ENCODE measurements at places on chromosomes 16 and 17.

- no peak for DNase-seq
These were observed 4.4 kb downstream of the NSMCE1 start for GRCh38 chr16:27264151-27264550.

DNA sequence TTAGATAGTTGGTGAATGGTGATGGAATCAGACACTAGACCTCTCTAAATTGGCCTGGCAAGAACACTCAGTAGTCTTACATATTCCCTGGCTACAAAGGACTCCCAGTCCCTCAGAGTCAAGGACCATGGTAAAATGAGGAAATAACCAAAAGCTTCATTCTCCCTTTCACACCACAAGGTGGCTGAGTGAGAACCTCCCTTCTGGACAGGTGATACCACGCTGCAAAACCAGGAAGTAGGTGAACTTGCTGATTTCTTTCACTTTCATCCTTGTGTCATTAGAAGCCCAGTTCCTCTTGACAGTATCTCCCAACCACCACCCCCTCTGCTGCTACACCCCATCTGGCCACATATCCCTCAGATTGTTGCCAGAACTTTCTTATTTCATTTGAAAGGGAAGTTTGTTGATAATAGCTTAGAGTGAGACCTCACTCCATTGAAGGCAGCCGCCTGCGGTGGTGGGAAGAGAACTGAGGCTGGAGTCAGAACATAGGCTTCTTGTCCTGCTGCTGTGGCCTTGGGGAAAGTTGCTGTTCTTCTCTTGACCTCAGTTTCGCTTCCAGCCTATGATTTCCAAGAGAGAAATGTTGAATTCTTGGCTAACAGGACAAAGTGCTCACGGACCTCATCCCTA is 290.6 kb upstream of the CCL2 start:
- peak; percentile 39 for DNase-seq

DNA sequence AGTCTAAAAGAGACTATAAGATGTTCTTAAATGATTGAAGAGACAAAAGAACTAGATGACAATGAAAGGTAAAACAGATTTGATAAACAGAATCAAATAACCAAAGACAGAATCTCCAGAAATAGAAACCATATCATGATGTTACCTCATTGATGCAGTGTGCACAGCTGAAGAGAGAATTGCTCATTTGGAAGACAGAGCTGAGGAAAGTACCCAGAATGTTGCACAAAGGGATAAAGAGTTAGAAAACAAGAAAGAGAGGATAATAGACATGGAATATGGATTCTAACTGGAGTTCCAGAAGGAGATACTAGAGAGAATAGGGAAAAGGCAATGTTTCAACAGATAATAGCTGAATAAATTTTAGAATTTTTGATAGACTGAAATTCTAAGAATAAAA is 47.9 kb downstream of the CYLD start:
- DNase-seq, result no peak

- DNase-seq, result no peak
These were observed 24.3 kb upstream of the GSE1 start for GRCh38 chr16:85588562-85589503.

DNA sequence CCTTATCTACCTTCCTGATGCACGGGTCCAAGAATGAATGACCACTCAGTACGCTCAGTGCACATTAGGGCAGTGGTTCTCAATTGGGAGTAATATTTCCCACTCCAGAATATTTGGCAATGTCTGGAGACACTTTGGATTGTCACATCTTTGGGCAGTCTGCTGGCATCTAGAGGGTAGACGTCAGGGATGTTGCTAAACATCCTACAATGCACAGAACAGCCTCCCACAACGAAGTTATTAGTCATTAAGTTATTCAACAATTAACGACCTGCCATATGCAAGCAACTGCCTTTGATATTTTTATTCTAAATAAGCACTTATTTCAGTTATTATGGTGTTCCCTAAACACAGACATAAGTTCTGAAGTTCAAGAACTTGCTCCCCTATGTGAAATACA is 669.3 kb downstream of the TOX3 start:
- no peak for DNase-seq

DNA sequence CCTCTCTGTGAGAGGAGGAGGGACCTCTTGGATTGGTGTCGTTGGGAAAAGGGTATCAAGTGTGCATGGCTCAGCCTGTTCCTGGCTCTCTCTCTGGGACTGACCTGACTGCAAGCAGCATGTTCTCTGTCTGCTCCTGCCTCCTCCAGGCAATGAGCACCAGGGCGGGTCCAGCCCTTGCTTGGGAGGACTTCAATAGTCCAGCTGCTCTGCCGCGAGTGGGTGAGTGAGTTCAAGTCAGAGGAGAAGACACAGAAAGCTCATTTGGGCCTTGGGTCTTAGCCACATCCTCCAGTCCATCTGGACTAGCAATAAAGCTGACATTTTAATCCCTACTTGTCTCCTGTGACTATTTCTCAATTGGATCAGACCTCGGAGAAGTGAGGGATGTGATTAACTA is 25.2 kb upstream of the TNS4 start:
- DNase-seq, result no peak

GRCh38 chr17:64005734-64006167 is 7.6 kb downstream of the PRR29 start:
- no peak for DNase-seq

DNA sequence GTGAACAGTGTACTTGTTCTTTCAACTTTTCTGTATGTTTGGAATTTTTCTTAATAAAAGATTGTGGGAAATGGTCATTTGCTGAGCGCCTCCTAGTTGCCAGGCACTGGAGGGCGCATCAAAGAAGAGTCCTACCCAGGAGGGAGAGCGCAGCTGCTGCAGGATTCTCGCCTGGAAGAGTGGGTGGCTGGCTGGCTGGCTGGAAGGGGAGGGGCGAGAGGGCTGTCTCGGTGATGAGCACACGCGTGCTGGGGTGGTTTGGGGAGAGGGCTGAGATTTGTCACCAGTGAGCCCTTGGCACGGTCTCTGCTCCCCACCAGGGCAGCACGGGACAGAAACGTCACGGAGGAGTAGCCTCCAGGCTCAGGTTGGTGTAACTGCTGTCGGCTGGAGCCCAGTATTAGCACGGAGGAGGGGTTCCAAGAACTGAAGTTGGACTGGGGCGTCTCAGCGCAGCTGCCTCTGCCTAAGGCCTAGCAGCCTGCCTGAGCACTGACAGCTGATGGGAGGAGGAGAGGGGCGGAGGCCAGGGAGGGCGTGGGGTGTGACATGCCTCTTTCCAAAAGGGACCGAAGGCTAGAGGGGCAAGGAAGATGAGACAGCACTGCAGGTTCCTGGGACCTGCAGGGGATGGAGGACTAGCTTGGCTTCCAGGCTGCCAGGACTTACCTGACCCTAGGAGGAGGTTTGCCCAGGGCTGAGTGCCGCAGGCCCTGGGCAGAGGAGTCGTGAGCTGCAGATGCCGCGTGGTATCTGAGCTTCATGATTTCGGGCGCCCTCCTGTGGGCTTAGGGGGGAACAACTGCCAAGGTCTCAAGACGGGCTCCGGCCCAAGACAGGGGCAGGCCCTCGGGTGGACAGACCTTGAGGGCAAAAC is 5.7 kb downstream of the LDHD start:
- DNase-seq, result peak; percentile 61

- DNase-seq, result no peak
These were observed 19.6 kb downstream of the ZFPM1 start for GRCh38 chr16:88472637-88473205.

DNA sequence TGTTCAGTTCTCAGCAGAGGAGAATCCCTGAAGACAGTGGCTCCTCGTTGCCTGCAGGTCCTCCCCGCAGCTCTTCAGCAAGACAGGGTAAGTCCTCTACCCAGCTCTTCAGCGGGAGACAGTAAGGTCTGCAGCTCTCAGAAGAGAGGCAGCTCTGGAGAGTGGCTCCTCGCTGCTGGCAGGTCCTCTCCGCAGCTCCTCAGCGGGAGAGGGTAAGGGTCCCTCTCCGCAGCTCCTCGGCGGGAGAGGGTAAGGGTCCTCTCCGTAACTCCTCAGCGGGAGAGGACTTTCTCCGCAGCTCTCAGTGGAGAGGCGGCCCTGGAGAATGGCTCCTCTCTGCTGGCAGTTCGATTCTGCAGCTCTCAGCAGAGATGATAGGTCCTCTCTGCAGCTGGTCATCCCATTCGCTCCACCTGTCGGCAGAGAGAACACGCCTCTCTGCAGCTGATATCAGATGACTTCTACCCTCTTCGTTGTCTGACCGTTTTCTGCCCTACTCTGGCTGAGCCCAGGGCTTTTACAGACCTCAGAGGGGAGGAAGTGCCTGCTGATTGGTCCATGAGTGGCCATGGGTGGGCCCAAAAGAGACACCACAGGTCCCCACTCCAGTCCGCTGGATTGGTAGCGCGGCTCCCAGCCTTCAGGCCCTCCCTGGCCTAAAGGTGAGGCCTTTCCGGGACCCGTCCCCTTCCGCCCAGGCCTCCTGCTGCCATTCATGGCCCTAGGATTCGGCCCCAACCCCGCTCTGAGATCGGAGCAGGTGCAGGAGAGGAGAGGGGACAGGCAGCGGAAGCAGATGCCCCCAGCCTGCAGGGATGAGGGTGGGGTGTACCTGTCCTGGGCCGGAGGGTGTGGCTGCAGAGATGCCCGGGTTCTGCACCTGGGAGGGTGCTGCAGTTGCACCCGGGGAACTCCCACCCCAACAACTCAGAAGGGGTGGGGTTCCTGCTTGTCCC is 11.9 kb upstream of the SHCBP1 start:
- no peak for DNase-seq

- no peak for DNase-seq
These were observed 30.7 kb upstream of the MYO18A start for GRCh38 chr17:29210879-29211278.

DNA sequence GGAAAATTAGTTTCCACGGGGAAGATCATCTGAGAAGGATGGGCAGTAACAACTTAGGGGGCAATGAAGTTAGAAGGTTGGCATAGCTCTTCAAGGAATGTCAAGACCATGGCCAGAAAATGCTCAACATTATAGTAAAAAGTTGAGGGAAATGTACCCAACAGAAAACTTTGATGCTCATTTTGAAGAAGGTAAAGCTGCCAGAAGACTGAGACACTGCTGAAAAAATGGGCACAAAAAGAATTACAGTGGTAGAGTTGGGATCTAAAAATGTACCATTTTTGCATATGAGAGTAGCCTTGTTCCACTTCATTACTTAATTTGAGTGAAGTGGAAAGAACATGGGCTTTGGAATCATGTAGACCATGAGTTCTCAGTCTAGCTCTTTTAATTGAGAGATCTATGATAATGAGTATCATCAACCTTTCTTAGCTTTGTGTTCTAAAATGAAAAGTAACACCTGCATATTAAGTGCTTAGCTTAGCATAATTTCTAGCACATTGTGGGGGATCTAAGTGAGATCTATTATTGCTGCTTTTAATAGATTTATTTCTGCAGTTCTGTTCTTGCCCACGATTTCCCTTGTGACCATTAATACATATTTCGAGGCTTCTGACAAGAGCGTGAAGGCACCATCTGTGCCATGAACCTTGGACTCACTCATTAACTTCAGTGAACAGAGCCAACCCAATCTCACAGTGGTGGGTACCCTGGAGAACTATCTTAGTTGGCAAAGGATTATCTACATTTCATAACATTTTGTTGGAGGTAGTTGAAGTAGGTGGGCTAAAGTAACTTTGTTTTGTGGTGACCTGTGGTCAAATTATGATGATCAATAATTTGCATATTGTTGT is 3.0 kb downstream of the NACA2 start:
- no peak for DNase-seq

GRCh38 chr16:12504312-12504711 is 299.4 kb downstream of the CPPED1 start:
- DNase-seq, result no peak

DNA sequence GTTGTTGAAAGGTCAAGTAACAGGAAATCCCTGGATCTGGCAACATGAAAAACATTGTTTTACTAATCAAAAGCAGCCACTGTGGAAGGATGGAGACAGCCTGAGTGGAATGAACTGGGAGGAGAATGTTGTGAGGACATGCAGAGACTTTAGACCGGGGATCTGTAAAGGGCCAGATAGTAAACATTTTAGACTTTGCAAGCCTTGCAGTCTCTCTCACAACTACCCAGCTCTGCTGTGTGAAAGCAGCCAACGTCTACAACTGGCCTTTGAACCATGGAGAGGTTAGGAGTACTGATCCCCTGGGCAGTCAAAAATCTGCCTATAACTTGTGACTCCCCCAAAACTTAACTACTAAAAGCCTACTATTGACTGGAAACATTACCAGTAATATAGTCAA is 41.5 kb upstream of the TOM1L1 start:
- no peak for DNase-seq

- no peak for DNase-seq
These were observed 57.0 kb upstream of the CBFA2T3 start for GRCh38 chr16:89033796-89034572.

- DNase-seq, result no peak
These were observed 2.7 kb downstream of the C1QTNF1 start for GRCh38 chr17:79026376-79027273.

GRCh38 chr16:86325895-86326294 is 184.4 kb upstream of the FOXF1 start:
- DNase-seq, result no peak

DNA sequence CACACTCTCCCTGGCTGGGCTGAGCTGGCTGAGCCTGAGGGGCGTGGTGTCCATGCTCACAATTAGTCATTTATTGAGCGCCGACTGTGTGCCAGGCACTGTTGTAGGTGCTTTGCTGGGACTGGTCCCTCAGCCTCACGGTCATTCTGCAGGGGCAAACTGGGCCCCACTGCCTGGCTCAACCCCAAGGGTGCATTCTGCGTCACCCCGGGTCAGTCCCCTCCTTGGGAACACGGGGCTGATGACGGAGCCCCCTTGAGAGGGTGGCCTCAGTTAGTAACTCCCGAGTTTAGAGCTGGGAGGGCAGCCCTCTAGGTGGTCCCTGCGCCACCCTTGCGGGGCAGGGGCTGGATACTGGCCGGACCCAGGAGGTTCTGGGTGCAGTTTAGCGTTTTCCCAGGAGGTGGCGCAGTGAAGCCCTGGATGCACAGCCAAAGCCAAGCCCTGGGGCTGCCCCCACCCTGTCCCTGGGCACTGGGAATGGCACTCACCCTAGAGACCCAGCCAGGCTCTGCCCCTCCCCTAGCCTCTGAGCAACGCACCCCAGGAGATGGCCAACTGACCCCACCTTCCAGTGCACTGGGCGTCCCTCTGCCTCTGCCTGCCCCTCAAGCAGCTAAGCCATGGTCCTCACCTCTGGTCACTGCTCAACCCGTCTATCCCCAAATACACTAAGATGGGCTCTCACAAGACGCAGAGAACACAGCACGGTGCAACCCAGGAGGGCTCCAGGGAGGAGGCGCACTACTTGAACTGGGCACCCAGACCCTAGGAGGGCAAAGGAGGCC is 243.2 kb upstream of the GSE1 start:
- DNase-seq, result no peak

- no peak for DNase-seq
These were observed 507 bp downstream of the SERPINF1 start for GRCh38 chr17:1762233-1762900.

- no peak for DNase-seq
These were observed 2.3 kb downstream of the GFAP start for GRCh38 chr17:44912763-44913544.

All from HL-60 (cell line).